ENCODE measurements at places on chromosomes 2 and 18.

- no peak for DNase-seq
Observed at GRCh38 chr2:61229936-61230335, 67.9 kb downstream of the C2orf74 start.

DNA sequence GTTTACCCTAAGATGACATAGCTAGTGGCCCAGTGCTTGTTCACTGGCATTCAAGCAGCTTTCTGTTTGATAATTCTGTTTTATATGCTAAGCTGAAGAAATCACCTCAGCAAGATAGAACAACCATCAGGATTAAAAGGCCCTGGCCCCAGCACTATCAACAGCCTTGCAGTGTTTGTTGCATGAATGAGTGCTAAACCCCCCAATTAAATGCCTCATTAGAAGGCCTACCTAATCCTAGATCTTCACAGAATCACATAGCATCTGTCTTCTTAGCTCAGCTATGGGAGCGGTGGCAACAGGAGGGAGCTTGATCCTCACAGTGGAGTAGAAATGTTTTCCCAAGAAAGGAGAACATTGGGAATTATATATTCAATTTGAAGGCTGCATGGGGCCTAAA lies 194.1 kb upstream of the HNMT start:
- DNase-seq = no peak

DNA sequence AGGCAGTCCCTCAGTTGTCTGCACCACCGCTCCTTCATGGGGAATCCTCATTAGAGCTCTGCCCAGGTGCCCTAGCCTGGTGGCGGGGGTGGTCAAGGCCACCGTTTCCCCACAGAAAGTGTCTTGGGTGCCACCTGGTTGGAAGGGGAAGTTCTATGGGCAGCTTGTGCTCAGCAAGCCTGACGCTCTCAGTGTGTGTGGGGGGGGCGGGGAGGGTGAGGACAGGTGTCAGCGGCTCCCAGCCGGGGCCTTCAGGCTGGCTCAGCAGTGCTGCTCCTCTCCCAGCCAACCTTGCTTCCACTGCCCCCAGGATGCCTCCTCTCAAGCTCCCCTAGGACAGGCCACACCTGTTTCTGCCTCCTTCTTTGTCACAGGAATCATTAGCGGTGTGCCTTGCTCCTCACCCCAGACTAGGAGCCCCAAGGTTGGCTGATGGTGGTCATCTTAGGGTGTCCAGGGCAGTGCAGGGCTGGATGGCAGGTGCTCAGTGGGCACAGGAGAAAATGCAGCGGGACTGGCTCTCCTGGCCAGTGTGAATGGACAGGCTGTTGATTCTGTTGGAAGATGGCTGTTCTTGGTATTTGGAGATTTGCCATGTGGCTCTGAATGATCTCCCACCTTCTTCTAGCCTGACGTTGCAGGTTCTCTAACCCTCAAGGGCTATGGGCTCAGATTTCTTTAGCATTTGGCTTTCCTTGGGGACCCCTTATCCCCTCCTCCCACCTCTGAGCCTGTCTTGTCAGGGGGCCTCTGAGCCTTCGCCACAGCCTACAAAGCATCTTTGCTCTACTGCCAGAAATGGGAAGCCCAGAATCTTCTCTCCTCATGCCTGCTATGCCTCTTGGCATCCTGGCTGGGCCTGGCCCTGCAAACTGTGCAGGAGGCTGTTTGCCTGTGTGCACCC lies 185.8 kb upstream of the HS6ST1 start:
- no peak for DNase-seq

- DNase-seq = no peak
Observed at GRCh38 chr2:16614314-16614860, 51.2 kb downstream of the CYRIA start.

- DNase-seq = peak; percentile 0
Observed at GRCh38 chr2:238602223-238602960, 175.7 kb downstream of the ASB1 start.

DNA sequence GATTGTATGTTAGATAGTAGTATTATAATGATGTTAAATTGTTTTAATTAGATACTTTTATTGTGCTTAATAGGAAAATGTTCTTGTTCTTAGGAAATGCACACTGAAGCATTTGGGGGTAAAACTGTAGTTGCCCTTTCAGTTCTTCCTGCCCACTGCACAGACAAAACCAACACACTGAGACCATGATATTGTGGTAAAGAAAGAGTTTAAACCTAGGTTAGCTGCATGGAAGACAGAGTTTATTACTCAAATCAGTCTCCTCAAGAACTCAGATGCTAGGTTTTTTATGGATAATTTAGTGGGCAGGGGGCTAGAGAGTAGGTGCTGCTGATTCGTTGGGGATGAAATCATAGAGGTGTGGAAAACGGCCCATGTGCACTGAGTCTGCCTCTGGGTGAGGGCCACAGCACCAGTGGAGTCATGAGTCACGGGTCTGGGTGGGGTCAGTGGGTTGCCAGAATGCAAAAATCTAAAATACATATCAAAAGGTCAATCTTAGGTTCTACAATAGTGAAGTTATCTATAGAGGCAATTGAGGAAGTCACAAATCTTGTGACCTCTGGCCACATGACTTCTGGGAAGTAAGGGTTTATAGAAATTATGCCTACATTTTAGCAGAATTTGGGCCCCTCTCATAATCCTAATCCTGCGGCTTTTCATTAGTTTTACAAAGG lies 283.4 kb upstream of the FBXO11 start:
- DNase-seq = no peak

GRCh38 chr2:149033716-149034115 lies 4.8 kb upstream of the LYPD6B start:
- DNase-seq = no peak

GRCh38 chr2:172928756-172929155 lies 146.9 kb upstream of the MAP3K20 start:
- DNase-seq = no peak

GRCh38 chr2:66173645-66174044 lies 261.3 kb upstream of the MEIS1 start:
- DNase-seq = no peak

GRCh38 chr2:53793821-53794220 lies 7.0 kb downstream of the ERLEC1 start:
- DNase-seq = no peak

- no peak for DNase-seq
Observed at GRCh38 chr2:31227110-31227509, 6.8 kb upstream of the EHD3 start.

DNA sequence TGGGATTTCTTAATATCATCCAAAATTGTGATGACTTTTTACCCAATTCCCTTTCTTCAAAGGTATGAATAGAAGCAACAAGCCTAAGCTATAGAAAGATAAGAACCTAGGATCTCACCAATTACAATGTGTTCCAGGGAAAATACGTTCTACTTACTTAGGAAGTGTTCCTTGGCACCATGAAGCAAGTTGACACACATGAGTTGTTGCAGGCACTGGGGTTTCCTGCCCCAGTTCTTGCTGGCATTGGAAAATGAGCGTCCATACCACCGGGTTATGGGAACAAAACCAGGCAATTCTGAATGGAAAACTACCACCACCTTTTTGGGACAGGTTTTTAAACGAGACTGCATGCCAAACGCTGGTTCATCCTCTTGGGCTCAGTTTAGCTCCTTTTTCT lies 46.2 kb downstream of the CCBE1 start:
- DNase-seq = no peak

GRCh38 chr2:58073751-58074150 lies 27.1 kb downstream of the VRK2 start:
- no peak for DNase-seq

DNA sequence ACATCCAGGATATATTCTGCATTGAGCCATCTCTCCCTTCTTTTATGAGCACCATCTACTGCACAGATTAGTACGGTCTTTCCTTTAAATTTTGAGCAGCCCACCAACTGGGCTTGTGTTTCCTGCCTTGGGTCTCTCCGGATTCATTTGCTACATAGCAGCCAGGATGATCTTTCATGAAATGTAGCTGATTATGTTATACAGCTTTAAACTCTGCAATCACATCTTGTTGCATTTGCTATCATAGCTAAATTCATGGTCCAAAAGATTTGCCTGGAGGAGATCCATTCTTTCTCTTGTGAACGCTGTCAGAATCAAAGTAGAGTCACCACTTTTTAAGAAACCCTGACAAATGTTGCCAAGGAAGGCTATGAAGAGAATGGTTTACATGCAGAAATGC lies 215.1 kb upstream of the LRRTM4 start:
- DNase-seq = no peak
